ENCODE measurements at places on chromosomes 3 and 15. TPM values are rescaled to one million over a fixed set of nuclear protein-coding genes. Genes with fewer than 3 reads are reported as not detected.

Gene CIP2A
- total RNA-seq = 25.1 TPM

Gene SLC25A38
- total RNA-seq = 34.6 TPM

Gene COL6A5
- total RNA-seq = not detected

Gene ITIH1
- 14.1 TPM for total RNA-seq

Gene ERICH6
- total RNA-seq = not detected

Gene SPTBN5
- 6.6 TPM for total RNA-seq

Gene NAA50
- total RNA-seq = 110 TPM

Gene GOLGA8S
- 0.81 TPM for total RNA-seq

Gene ROBO2
- total RNA-seq = 83.8 TPM

Gene IQCF6
- total RNA-seq = not detected
